ENCODE measurements at places on chromosomes 16 and 17.

GRCh38 chr17:56624309-56624708 lies 30.8 kb downstream of the NOG start:
- no peak for DNase-seq

GRCh38 chr17:41419716-41420115 lies 4.7 kb downstream of the KRT37 start:
- no peak for DNase-seq

DNA sequence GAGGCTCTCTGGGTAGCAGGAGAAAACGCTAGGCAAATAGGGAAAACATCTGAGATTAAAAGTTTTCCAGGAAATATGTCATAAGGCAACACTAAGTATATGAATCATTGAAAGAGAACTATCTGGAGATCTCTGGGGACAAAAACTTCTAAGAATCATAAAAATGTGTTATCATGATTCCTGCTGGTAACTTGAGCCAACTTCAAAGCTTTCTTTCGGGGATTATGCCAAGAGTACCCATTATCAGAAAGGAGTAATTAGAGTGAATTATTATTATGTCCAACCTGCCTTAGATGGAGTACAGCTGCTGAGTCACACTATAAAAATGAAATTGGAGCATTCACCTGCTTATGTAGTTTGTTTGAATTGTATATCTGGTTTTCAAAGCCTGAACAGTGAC lies 488.5 kb upstream of the SOX9 start:
- no peak for DNase-seq

DNA sequence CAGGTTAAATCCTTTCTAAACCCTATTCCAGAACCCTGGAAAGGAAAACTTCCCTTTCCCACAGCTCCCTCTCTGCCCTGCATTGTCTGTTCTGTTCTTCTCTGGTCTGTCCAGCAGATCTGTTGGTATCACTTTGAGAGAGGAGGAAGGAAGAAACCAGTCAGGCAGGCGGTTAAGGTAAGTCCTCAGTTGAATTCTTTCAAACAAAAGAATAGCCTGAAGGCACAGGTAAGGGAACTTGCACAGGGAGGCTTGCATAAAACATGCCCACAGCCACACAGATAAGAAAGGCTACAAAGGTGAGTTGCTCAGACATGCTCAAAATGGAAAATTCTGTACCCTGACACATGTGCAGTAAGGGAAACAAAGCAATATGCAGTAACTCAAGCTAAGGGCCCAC lies 595.7 kb upstream of the CDH5 start:
- no peak for DNase-seq

DNA sequence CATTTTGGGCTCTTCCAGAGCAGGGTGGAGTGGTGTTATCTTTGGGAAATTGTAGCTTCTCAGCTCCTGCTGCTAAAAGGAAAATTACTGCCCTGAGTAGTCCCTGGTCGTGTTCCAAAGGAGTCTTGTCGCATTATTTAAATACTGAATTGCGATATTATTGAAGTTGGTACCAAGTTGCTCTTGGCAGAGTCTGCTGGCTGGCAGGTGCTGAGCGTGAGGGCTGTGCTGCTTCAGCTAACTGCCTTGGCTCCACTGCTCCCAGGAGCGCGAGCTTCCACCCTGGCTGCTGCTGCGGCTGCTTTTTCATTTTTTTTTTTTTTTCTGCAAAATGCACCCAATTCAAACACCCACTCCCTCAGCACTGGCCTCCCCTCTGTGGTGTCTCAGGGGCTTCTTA lies 289.8 kb downstream of the MAF start:
- DNase-seq: no peak

DNA sequence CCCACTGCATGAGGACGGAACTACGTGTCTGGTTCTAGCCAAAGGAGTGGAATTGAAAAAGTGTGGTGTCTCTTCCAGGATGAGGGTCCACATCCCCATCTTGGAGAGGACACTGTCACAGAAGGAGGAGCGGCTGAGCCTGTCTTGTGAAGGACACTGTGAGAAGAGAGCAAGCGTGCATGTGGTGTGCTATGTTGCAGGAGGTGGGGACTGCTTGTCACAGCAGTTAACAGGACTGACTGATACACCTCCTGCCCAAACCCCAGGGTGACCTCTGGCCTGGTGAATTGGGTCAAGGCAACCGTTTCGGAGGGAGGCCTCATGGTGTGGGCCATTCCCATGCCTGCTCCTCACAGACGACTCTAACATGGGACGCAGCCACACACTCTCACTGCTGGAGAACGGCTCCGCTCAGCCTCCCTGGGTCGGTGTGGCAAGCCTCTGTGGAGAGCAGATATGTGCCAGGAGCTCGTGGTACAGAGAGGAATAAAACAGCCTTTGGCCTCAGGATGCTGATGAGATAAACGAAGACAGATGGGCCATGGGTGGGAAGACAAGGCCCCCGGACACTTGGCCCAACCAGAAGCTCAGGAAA lies 56.4 kb upstream of the RBFOX3 start:
- DNase-seq: no peak

Data from stimulated activated CD8-positive, alpha-beta memory T cell treated with anti-CD3 and anti-CD28 coated beads, Interleukin-7, amount 100 ng/mL, for 48 hours (primary cell).